ENCODE measurements at places on chromosomes 7 and 10.

DNA sequence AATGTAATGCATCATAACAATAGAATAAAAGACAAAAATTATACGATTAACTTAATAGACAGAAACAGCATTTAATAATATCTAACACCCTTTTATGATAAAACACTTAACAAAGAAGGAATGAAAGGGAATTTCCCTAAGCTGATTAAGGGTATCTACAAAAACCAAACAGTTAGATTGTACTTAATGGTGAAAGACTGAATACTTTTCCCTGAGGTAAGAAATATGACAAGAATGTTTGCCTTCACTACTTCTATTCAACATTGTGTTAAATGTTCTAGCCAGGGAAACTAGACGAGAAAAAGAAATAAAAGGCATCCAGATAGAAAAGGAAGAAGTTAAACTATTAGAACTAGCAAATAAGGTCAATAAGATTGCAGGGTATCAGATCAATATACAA lies 276.9 kb downstream of the BAMBI start:
- no peak for DNase-seq

GRCh38 chr10:61063901-61064300 lies 119.9 kb upstream of the RHOBTB1 start:
- DNase-seq, result no peak

GRCh38 chr7:100949227-100949932 lies at the start of gene MUC3A:
MUC3A (plus strand) TSS chr7:100949534; CDS start chr7:100949625, 91 bp downstream.
- DNase-seq, result no peak

GRCh38 chr7:106848851-106849442 lies 16.1 kb upstream of the PIK3CG start:
- no peak for DNase-seq

DNA sequence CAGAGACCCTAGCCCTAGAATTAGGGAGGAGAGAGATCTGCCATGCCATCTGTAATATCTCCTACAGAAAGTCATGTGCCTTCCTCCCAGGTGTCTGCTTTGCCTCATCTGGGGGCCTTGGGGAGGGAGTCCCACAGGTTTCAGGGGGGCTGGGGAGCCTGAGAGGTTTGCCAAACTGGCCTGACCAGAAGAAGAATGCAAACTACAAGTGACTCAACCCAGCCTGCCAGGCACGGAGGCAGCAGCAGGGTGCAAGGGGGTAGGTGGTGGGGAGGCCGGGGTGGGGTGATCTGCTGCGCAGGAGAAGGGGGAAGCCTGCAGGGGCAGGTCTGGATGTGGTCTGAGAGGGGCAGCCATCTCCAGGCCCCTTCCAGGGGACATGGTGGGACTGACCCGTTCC lies 9.6 kb upstream of the TRIM8 start:
- no peak for DNase-seq

DNA sequence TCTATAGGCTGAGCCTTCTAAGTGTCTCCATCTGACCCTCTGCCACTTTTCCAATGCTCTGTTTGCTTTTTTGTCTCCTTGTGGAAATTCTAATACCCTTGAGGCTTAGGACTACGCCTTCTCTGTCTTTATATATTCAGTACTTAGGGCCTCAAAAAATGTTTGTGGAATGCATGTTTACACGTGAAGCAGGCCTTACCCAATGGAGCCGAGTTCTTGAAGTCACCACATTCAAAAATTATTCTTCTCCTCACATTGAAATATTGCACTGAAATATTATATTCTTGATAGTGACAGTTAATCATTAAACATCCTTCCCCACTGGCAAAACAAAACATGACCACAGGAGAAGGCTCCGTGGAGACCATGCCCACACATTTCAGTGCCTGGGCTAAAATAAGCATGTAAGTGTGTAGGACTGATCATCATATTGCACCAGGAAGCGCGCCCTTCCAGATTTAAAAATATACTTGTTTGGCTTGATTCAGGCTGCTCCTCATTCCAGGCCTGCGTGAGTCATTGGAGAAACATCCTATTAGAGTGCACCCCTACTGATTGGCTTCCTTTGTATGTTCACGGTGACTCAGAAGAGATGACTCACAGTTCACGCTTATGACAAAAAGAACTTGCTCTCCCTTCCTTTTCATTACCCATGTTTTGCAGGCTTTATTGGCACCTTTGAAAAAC lies 307.4 kb upstream of the AOAH start:
- DNase-seq, result no peak

- no peak for DNase-seq
Observed at GRCh38 chr7:99955247-99955646, 20.6 kb downstream of the AZGP1 start.

DNA sequence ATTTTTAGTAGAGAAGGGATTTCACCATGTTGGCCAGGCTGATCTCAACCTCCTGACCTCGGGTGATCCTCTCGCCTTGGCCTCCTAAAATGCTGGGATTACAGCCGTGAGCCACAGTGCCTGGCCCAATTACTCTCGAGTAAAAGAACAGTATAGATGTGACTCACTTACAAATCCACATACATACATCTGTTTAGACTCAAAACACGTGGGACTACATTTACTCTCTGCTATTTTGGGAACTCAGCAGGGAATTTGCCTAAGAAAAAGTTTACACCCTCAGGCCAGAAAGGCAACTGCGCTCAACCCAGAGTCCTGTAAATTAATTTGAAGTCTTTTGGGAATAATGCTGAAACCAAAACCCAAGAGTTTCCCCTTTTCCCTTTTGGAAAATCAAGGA lies 289.7 kb downstream of the KLF6 start:
- no peak for DNase-seq

GRCh38 chr7:98211676-98212531 lies 665 bp downstream of the BHLHA15 start:
- no peak for DNase-seq

DNA sequence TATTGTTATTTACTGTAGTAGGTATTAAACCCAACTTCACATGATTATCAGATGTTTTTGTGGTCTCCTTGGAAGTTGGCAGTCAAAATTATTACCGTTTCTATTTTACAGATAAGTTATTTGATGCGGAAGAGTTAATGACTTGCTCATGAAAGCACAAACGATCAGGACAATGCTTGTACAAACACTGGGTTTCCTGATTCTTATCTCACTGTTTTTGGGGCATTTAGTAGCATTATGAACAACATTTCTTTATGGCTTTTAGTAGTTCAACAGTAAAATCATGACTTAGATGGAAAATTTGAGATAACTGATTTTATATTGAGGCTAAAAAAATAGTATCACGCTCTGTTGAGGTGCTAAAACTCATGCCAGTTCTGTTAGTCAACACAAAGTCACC lies 361.5 kb upstream of the MBL2 start:
- DNase-seq, result no peak

GRCh38 chr7:116271161-116271913 lies 61.0 kb downstream of the TES start:
- no peak for DNase-seq

- DNase-seq, result no peak
Observed at GRCh38 chr10:133377818-133378250, 1.2 kb upstream of the PAOX start.

DNA sequence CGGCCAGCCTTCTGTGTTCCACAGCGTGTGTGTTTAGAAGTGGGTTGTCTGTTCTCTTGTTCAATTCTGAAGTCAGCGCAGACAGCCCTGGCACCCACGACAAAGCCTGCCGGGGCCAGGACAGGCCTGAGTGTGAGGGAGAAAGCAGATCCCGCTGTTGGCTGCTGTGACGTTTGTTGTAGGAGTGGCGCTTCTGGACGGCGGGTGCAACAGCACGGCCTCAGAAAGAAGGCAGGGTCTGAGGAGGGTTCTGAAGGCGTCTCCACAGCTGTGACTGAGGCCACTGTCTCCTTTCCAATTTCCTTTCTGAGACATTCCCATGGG lies 76.2 kb downstream of the VIPR2 start:
- DNase-seq, result no peak

DNA sequence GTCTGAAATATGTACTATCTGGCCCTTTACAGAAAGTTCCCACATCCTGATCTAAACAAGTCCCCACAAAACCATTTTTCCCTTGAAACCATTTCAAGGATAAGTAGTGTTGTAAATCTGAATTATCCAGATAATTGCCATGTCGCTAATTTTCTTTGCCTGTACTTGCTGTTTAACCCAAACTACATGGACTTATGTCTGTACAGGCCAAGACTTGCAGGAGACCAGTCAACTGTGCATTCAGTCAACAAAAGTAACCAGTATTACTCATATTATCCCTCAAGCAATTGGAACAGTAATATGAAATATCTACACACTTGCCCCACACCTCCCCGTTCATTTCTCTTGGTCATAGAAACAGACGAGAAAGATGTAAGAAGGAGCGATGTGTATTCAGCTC lies 347.8 kb upstream of the NFE2L3 start:
- DNase-seq, result no peak

DNA sequence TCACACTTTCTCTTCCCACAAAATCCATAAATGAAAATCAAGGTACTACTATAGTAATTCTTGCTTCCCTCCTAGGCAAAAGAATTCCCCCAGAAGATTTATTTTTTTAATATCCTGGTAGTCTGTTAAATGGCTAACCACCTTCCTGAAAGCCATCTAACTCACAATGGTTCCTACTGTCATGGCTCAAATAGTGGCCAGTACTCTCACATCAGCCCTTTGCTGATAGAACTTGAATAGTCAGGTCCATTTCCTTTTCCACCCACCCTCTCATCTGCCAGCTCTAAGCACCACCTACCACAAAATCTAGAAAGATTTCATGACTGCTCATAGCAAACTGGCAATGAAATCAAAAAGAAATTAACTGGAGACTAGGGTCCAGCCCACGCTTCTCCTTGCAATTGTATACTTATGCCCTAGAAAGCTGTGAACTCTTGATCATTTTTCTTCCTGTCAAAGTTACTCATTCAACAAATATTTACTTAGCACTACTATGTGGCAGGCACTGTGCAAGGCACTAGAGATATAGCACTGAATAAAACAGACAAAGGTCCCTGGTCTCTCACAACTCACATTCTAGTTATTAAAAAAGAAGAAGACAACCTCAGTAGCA lies 60.4 kb downstream of the ARMH3 start:
- no peak for DNase-seq

DNA sequence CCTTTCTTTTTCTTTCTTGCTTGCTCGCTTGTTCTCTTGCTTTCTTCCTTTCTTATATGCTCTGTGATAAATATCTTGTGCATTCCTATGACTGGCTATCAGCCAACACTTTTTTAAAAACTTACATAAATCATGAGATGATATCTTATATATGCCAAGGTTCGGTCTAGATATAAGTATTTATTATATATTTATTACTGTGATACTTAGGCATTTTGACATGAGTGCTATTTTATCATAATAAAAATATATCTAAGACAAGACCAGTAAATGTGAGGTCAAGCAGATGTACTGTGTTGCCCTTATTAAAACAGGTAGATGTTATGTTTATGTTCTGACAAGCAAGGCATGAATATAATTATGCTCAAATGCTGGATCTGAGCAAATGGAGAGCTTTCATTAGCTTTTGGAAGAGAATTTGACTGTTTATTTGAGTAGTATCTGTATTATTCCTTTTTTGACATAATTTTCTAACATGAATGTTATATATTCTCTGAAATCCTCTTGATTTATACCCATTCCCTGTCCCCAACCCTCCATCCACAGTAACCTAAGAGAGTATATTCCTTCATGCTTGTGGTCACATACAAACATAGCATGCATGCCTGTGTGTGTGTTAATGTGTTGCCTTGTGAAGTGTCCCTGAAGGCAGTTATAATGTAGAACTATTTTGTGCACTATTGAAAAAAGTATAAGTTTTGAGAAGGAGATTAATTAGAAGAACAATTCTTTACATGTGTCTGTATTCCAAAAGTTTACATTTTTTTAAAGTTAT lies 158.0 kb downstream of the HDAC9 start:
- DNase-seq, result no peak

DNA sequence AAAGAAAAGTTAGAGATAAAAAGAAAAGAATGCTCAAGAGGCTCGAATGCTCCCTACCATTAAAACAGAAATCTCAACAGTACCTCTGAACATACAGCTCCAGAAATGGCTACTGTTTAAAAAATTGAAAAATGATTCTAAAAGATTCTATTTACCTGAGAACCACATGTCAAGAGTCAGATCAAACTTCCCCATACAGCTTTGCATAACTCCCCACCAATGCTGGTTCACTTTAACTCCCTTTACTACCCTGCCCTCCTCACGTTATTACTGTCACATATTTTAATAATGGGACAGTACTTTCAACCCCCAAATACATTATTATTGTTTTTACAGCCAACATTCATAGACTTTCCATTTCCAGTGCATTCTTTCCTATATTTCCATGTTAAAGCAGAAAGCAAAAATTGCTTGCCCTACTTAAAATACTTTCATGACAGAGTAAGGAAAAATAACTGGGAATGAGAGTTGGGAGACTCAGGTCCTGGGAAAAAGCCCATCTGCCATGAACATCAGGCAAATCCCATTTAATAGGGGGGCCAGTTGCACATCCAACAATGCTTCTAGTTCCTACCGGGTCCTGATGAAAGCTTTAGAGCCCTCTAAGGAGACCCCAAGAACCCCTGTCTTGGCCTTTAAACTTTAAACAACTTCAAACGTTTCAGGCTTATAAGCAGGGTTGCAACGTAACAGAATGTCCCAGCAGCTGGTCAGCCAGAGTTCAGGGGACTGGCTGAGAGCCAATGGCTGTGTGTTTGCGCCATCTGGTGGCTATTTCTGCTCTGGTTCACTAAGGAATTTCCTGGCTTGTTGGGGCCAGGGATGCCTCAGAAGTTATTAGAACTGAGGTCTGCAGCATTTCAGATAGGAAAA lies 247.4 kb downstream of the ELMO1 start:
- DNase-seq, result peak; percentile 28

DNA sequence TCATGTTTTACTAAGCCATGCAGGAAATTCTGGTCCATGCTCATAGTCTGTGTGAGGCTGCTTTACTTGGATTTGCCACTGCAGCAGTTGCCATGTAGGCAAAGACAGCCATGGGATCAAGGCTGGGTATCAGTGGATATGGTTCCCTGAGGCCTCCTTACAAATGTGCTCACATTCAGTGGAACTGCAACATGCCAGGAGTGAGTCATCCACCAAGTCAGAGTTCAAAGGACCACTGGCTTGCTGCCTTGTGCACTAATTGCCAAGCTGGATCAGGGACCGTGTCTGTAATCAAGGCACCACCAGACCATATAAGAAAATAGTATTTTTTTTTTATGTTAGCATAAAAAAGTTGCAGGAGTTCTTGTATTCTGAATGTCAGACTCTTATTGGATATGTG lies 101.0 kb downstream of the CDCA7L start:
- no peak for DNase-seq

DNA sequence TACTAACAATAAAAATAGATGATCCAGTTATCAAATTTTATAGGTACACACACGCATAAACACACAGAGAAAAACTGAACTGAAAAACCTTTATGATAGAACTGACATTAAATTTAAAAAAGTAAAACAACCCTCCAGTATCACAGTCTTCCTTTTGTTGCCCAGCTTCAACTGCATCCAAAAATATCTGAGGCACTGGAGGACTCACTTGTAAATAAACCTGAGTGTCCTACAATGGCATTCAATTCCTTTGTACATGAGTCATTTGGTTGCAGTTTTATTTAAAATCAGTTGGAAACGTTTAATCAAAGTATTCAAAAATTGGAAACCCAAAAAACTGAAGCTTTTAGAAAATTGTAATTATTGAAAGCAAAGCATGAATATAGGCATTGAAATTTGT lies 265.2 kb upstream of the CSTF2T start:
- no peak for DNase-seq

All from activated CD8-positive, alpha-beta memory T cell treated with anti-CD3 and anti-CD28 coated beads for 1 hour (primary cell).